Aorta (tissue), 5 donors: ENCODE measurements at places on chromosomes 7 and 10. TPM values are rescaled to one million over a fixed set of nuclear protein-coding genes. Genes with fewer than 3 reads are reported as not detected.

DNA sequence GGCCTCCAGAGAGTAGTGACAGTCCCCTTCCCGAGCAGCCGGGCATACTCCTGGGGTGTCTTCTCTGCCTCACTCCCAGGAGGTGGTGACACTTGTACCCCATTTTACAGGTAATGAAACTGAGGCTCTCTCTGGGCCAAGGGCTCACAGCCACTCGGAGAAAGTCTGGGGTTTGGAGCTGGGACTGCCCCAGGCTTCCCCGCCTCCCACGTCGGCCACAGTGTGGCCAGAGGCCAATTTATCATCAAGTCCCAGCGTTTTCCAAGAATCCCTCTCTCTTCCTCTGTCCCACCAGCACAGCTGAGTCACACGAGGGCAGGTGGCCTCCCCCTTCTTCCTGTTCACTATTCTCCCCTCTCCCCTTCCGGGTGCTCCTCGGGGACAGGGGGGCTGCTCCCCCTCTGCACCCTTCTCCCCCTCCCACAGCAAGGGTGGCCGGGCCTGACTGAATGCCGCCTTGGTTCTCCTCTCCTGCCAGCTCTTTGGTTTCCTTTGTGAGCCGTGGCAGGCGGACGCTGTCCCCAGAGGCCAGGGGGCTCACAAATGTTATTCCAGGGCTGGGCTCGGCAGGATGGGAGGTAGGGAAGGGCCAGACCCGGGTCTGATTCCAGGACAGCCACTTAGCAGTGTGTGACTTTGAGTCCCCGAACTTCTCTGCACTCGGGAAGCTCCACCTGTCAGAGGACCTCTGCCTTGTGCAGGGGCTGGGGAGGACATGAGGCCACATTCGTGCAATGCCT lies 17.7 kb downstream of the CLIP2 start:
- peak; percentile 84 for DNase-seq

- no peak for DNase-seq
These were observed 411.8 kb downstream of the ETV1 start for GRCh38 chr7:13577566-13578145.

DNA sequence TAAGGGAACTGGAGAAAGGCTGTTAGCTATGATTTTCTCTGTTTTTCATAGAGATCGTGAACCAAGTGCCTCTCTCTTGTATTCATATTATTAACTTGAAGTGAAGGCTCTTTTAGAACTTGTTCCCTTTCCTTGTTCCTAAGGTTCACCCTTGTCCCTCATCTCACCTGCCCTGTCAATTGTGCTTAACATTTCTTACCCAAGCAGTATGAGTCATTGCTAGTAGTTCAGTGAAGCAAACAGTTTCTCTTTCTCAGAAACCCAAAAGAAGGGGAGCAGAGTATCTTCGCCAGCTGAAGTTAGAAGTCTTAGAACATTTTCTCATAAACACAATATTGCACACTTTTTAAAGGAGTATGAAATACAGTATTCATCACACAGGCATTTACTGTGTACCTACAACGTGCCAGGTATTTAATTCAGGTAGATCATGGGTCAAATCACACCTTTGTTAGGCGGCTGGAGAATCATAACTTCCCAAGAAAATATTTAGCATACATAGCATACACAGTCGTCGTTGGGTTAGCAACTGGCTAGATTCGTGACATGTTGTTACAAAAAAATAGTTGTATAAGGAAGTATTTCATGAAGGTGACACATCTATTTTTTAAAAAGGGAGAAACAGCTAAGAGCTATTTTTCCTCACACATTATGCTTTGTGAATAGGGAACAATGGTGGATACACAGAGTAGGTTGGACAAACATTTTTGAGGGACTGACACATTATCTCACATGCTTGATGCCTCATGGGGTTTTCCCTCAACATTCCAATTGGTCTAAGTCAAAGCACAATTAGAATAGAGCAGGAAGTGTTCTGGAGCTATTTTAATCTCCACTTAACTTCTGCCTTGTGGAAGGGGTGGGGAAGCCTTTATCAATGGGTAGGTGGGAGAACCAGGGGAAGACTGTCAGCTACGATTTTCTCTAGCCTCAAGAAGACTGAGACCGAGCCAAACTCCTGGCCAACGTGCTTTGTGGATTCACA lies 13.2 kb downstream of the HDAC9 start:
- DNase-seq: no peak

DNA sequence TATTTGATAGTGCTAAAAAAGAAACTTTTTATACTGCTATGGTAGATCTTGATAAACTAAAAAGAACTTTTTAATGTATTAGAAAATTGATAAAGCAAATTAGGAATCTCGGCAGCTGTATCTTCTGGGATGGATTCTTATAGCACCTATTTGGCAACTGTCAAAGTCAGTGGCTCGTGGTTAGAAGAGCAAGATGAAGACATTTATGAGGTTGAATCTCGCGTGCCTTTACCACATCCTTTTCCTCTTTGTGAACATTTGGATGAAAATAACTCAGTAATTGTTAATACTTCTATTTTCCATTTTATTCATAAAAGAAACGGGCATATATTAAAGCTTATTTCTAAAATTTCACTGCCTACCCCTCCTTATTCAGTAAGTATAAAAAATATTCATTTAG lies 76.2 kb downstream of the CYP51A1 start:
- no peak for DNase-seq

GRCh38 chr10:11443468-11444154 lies 167.8 kb downstream of the USP6NL start:
- DNase-seq: no peak

The OR2A42 gene
- not detected for total RNA-seq

DNA sequence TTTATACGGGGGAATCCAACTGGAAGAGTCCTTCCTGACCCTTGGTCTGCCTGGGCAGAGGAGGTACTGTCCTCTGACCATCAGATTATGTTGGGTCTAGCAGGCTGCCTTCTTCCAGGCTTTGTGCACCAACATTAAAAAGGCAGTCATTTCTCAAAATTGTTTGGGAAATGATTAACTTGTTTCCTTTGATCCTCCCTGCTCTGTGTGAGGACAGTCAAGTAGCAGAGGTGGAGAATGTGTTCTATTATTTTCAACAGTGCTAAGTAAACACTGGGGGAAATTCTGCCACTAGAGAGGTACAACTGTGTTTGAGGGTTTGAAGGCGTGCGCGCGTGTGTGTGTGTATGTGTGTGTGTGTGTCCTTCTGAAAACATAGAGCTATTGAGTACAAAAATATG lies 20.6 kb downstream of the ACSL5 start:
- no peak for DNase-seq

- no peak for DNase-seq
These were observed 77.6 kb downstream of the ETV1 start for GRCh38 chr7:13911909-13912308.

- DNase-seq: peak; percentile 81
These were observed 778 bp upstream of the TRIM8 start for GRCh38 chr10:102643336-102644065.

The OR2A12 gene
- total RNA-seq: not detected

- no peak for DNase-seq
These were observed 705.2 kb upstream of the IGFBP3 start for GRCh38 chr7:46626261-46626660.

GRCh38 chr7:152868122-152869040 lies 108.8 kb downstream of the ACTR3B start:
- no peak for DNase-seq

The SPDYE8 gene
- not detected for total RNA-seq

GRCh38 chr10:102627736-102628293 lies 16.5 kb upstream of the TRIM8 start:
- DNase-seq: peak; percentile 87

- DNase-seq: no peak
These were observed 347.8 kb downstream of the ELMO1 start for GRCh38 chr7:37100735-37101331.

The OR2A7 gene
- 1.5 TPM for total RNA-seq

DNA sequence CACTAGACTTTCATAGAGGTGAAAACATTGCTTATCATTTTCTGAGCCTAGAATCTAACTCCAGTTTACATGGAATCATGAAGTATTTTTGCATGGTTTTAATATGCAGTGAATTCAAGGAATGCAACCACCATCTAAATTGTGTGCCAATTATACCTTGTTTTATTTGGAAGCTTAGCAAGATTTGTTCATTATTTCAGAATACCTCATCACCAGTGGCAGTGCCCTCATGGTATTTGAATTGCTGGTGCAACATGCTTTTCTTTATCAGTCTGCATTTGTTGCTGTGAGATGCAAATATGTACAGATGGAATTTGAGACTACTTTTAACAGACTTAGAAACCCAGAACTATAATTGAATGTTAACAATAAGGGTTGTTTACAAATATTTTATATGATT lies 18.7 kb upstream of the ZNF800 start:
- no peak for DNase-seq

DNA sequence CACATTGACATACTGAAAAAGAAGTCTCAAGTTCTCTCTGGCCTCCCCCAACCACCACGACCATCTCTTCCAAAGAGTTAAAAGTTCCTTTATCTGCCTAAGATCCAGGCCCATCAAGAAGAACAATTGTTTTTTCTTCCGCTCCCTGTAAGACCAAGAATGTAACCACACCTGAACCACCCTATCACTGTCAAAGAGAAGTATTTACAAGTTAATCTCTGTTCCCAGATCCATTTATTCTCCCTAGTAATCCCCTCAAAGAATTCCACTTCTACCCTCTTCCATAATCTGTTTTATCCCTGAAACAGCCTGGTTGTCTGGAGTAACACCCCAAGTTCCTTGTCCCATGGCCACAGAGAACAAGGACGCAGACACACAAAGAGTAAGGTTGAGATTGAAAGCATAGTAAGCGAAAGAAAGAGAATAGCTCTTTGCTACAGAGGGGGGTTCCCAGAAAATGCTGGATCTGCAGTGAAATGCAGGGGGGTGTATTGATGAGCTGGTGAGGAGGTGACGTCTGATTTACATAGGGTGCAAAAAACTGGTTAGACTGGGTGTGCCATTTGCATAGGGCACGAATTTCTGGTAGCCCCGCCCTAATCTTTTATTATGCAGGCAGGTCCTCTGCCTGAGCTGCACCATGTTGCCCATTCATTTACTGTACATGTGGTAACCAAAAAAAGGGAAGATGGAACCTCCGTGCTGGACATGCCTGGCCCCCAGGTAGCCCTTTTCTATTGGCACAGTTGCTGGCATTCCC lies 122.0 kb downstream of the SKIDA1 start:
- DNase-seq: no peak

The SLC26A5 gene
- total RNA-seq: 0.78 TPM

The GRID2IP gene
- 0.16 TPM for total RNA-seq

GRCh38 chr7:111853201-111853990 lies 291.1 kb upstream of the IMMP2L start:
- no peak for DNase-seq

DNA sequence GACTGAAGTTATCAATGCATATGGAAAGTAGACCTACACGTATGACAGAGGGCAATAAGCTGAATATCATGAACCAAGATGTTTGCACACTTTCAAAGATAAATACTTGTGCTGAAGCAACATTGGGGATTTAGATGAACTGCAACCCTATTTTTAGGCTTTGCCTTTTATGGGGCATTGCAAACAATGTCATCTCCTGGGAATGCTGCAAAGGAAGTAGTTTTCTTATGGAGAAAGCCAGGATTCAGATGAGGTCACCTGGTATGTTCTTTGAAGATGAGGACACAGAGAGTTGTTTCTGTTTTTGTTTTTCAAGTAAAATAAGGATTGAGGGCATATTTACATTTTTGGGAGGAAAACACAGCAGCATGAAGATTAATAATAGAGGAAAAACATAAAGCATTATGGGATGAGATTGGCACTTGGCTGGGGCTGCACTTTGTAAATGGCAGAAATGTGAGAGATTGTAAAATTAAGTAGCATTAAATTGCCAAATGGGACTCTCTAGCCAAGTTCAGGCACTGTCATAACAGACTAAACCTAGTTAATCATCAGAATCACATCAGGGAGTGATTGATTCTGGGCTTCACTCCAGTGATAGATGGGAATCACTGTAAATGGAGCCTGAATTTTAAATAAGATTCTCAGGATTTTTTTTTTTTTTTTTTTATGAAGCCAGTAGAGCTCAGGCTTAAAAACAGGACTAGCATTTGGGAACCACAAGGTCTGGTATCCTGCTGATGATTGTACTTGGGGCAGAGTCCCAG lies 63.1 kb downstream of the MALRD1 start:
- DNase-seq: no peak

- no peak for DNase-seq
These were observed 102.7 kb upstream of the FAM13C start for GRCh38 chr10:59465088-59465487.

The NKX2-3 gene
- not detected for total RNA-seq

DNA sequence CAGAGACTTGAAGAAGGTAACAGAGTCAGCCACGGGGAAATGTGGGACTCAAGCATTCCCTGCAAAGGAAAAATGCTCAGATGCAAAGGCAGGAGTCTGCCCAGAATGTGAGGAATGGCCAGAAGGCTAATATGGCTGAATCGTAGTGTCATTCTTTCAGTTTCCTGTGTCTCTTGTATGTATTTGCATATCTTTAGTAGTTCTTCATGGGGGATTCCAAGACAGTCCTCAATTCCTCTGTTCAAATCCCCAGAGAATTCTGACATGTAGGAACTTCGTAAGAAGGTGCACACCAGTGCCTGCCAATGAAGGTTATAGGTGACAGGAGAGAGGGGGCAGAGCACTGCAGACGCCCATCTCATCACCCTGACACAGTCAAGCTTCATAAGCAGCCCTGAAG lies 154.4 kb downstream of the CACNB2 start:
- DNase-seq: no peak

DNA sequence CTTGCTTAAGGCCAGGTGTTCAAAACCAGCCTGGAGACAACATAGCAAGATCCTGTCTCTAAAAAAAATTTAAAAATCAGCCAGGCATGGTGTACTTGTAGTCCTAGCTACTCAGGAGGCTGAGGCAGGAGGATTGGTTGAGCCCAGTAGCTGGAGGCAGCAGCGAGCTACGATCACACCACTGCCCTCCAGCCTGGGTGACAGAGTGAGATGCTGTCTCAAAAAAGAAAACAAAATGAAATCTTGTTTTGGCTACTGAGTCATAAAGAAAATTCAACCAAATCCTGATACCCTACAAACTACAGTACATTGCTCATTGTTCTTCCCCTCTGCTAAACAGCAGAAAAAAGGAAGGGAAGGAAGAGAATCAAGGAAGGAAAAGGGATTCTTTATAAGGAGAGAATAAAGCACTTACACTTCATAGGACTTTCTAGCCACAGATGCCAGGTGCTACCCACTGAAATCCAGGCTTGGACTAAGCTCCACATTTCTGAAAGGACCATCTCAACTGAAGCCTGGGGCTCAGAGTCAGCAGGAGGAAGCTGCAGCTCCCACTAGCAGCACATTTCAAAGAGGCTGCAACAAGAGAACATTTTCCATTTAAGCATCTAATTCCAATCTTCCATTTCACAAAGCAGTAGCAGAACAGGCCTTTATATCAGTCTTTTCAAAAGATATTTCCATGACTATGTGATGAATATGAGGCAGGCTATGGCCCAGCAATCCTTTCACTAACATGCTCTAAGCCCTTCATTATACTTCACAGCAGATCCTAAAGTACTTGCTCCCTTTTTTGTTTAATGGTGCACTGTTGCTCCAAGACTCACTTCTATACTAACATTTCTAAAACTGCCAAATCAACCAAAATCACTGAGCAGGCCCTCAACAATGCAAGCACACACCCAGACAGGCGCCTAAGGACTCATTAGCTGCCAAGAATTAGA lies 13.5 kb downstream of the TNPO3 start:
- no peak for DNase-seq

- no peak for DNase-seq
These were observed 580 bp downstream of the FAM200A start for GRCh38 chr7:99551334-99551733.

- no peak for DNase-seq
These were observed 144.9 kb upstream of the TCERG1L start for GRCh38 chr10:131456411-131456810.

The CDHR1 gene
- total RNA-seq: 0.32 TPM

GRCh38 chr10:129108378-129108777 lies 358.7 kb upstream of the MGMT start:
- DNase-seq: no peak
